A549 treated with Hydrocortisone at 1 μM for 4 hours (cell line): ENCODE measurements at places on chromosomes 5 and 9. TPM values are rescaled to one million over a fixed set of nuclear protein-coding genes. Genes with fewer than 3 reads are reported as not detected.

The DNAJC21 gene
- total RNA-seq = 21.5 to 31.8 TPM (median 24.2 TPM) in 5 replicates

The SLC2A6 gene
- 16.7 to 23.1 TPM (median 19.9 TPM) in 5 replicates for total RNA-seq

The TXNDC8 gene
- not detected in 5 replicates for total RNA-seq

The CYLC2 gene
- not detected in 5 replicates for total RNA-seq

The LCNL1 gene
- total RNA-seq = 0.08 to 0.16 TPM (median 0.13 TPM) in 5 replicates

The CCNO gene
- total RNA-seq = 4.3 to 8.1 TPM (median 7.0 TPM) in 5 replicates

The AQP3 gene
- 21.0 to 24.9 TPM (median 23.2 TPM) in 5 replicates for total RNA-seq

The ARAP3 gene
- total RNA-seq = 4.0 to 4.6 TPM (median 4.2 TPM) in 5 replicates

The RANBP6 gene
- 10.6 to 17.6 TPM (median 14.8 TPM) in 5 replicates for total RNA-seq

The SLC34A1 gene
- not detected in 5 replicates for total RNA-seq

The GARNL3 gene
- 2.3 to 4.1 TPM (median 2.5 TPM) in 5 replicates for total RNA-seq

The AMACR gene
- 13.1 to 17.8 TPM (median 16.1 TPM) in 5 replicates for total RNA-seq

The MARCHF6 gene
- total RNA-seq = 57.4 to 78.1 TPM (median 65.3 TPM) in 5 replicates

The STK32A gene
- 0.21 to 0.38 TPM (median 0.24 TPM) in 5 replicates for total RNA-seq

The PLPP7 gene
- total RNA-seq = 0.06 TPM in 1 of 5 replicates, not detected in the others

The ZDHHC11B gene
- 1.1 to 1.5 TPM (median 1.3 TPM) in 5 replicates for total RNA-seq

The PCDHGB4 gene
- 0.56 to 1.1 TPM (median 0.85 TPM) in 5 replicates for total RNA-seq

The CDKN2B-AS1 gene
- not detected in 5 replicates for total RNA-seq

The PHF24 gene
- 0.09 to 0.31 TPM (median 0.14 TPM) in 5 replicates for total RNA-seq

The PRRX2 gene
- total RNA-seq = 4.7 to 11.6 TPM (median 10.1 TPM) in 5 replicates

The CD72 gene
- total RNA-seq = 0.11 to 0.20 TPM (median 0.15 TPM) in 4 of 5 replicates, not detected in the other

The PLPPR1 gene
- total RNA-seq = not detected in 5 replicates

The SOHLH1 gene
- 0.09 to 0.12 TPM in 2 of 5 replicates, not detected in the others for total RNA-seq

The TTC23L gene
- total RNA-seq = 0.03 to 0.21 TPM (median 0.12 TPM) in 5 replicates

The CCL27 gene
- 0.28 to 0.30 TPM in 2 of 5 replicates, not detected in the others for total RNA-seq

The PTGR1 gene
- 310 to 351 TPM (median 322 TPM) in 5 replicates for total RNA-seq
